ENCODE measurements at places on chromosomes 6 and 20.

DNA sequence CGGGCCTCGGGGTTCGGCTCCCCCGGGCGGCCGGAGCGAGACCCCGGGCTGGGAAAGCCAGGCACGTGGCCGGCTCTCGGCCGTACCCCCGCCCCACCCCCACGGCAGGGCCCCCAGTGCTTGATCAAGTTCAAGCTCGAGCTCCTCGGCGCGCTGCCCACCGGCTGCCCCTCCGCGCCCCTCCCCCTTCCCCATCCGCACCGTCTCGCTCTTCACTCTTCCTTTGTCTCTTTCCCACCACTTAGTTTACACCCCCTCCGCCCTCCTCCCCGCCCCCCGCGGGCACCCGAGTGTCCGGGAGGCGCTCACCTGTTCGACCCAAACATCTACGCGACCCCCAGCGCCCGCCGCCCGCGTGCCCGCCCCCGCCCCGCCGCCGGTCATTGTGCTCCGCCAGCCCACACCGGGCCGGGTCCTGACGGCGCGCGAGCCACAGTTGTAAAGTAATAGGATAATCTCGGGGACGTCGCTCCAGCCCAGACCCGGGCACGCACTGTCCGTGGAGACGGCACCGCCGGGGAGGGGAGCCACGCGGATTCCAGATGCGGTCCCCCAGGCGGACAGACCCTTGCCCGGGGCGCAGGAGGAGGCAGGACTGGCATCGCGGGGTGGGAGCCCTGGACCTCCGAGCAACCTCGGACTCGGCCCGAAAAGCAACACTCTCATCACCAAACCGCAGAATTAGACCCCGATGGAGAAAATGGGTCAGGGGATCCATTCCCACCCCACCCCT lies 100.7 kb downstream of the NOL4L start:
- DNase-seq = no peak

GRCh38 chr6:31826793-31827285 lies 699 bp upstream of the HSPA1B start:
- peak; percentile 90 for DNase-seq

DNA sequence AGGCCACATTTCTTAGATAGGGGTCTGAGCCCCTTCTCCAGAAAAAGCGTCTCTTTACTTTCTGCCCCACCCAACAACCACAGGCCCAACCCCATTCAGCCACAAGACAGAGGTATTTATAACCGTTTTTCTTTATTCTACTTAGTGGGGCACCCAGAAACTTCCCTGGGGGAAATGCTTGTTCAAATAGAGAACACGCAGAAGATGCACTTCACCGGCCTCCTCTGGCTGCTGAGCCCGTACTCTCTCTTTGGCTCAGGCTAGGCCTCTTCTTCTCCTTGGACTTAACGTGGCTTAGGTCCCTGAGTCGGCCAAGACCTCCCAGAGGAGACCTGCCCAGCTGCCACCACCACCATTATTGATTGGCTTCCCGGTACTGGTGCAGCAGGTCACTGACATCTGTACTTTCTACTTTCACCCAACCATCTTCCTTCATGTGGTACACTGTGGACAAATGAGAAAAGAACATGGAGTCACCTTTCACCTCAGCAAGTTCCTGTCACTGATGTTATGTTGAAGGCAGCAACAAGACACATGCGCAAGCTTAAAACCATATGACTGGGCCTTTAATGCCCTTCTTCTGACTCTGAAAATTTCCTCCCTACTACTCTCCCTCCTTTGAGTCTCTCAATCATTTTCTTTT lies 2.2 kb upstream of the TAP2 start:
- no peak for DNase-seq

- DNase-seq = no peak
These were observed 68.3 kb downstream of the AFG1L start for GRCh38 chr6:108363113-108363512.

- no peak for DNase-seq
These were observed 176.3 kb downstream of the KCNQ5 start for GRCh38 chr6:72798196-72798595.

Measured in cardiac septum (tissue), 1 donor.